ENCODE measurements at places on chromosomes 11 and 22. TPM values are rescaled to one million over a fixed set of nuclear protein-coding genes. Genes with fewer than 3 reads are reported as not detected.

- no peak for DNase-seq
These were observed 87.5 kb downstream of the AMOTL1 start for GRCh38 chr11:94855666-94856065.

DNA sequence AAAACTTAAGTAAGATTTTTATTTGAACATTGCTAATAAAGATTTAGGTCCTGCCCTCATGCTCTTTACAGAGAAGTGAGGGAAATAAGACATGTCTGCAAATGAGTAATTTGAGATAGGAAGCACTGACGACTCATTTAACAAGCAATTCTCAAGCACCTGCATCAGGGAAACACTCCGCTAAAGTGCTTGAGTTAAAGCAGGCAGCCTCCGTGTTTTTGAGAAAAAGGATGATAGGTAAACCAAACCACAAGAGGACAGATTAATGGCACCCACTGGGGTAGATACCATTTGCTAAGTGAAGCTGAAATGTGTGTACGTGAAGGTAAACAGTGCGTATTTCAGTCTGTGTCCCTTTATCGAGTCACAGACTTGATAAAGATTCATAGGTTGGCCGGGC lies 184.6 kb upstream of the CARD18 start:
- DNase-seq, result no peak

GRCh38 chr22:35477911-35478582 lies 62.6 kb upstream of the RASD2 start:
- peak; percentile 57 for DNase-seq

DNA sequence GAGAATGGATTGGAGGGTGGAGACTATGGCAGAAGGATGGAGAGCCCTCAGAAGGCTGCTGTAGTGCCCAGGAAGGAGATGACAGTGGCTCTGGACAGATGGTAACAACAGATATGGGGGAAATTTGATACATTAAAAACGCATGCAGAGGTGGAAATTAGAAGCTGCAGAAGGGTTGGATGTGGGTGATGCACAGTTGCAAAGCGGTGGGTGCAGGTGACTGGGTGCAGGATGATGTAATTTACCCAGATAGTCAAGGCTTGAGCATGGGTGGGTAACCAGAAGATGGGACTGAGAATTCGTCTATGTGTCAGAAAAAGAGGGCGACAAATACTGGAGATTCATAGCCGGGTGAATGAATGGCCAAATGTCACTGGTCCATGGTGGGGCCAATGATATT lies 570.3 kb downstream of the MN1 start:
- DNase-seq, result no peak

DNA sequence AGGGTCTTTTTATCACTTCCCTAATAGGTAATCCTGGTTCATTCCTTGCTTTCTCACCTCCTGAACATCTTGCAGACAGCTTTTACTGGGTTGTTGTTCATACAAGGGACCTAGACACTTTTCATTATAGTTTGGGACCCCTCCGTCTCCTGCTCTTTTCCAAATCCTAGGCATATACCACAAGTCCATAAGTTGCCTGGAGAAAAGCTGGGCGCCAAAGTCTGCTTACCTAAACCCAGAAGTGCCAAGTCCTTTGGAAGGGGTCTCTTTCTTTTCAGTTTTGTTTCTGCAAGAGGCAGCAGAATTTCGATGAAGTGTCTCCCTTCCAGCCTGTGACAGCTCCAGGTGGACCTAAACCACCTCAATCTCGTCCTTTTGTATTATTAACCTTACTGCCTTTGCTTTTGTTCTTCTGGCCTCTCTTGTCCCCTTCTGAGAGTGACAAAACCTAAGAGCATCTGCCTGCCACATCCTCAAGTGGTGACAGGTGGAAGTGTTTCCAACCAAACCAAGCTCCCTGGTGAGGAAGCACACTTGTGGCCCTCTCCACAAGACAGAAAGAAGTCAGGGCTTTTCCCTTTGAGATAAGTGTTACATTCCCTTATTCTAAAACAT lies 19.5 kb upstream of the P2RY6 start:
- DNase-seq, result no peak

- DNase-seq, result no peak
These were observed 44.7 kb upstream of the CXCR5 start for GRCh38 chr11:118838905-118839553.

DNA sequence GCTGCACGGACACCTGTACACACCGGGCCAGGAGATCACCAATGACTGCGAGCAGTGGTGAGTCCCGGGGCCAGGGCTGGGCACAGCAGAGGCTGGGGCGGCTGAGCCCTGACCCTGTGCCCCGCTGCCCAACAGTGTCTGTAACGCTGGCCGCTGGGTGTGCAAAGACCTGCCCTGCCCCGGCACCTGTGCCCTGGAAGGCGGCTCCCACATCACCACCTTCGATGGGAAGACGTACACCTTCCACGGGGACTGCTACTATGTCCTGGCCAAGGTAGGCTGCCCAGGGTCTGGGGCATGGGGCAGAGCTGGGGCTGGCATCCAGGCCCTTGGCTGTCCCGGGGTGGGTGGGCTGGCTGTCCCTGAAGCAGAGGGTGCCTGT lies 7.7 kb downstream of the MUC2 start:
- peak; percentile 13 for DNase-seq

NNMT gene
- 29.8 TPM for total RNA-seq

KRTAP5-8 gene
- total RNA-seq, result not detected

Measured in Right ventricle myocardium superior (tissue), 1 donor.